ENCODE measurements at places on chromosomes 4 and X.

GRCh38 chr4:139560406-139561104, 4.5 kb upstream of the SETD7 start:
- no peak for DNase-seq

- DNase-seq: no peak
These were observed 86.2 kb upstream of the CBR4 start for GRCh38 chr4:169096221-169096620.

DNA sequence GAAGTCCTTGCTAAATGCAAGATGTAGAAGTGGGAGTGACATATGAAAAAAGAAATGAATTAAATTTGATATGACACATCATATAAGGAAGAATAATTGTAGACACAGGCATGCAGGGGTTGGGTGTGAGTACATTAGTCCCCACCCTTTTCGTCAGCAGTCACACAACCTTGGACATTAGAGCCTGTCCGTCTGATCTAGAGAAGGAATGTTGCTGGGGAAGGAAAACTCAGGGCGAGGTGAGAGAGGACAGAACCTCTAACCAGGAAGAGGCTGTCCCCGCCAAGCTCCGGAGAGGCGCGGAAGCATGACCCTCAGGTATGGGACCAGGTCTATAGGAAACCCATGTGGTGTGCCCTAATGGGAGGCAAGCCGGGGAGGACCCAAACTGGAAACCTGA, 102.1 kb downstream of the RELL1 start:
- DNase-seq: no peak

DNA sequence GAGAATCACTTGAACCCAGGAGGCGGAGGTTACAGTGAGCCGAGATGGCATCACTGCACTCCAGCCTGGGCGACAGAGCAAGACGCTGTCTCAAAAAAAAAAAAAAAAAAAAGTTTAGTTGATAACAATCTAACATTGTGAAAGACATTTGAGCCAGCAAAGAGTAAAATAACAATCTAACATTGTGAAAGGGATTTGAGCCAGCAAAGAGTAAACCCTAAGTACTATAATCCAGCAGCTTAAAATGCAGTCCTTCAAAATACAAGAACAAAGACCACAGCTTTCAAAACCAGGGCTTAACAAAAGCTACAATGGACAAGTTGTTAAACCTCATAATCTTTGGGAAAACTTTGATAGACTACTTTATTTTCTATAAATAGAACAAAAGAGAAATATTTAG, 16.9 kb downstream of the MFAP3L start:
- no peak for DNase-seq

GRCh38 chrX:12378253-12378652, 240.0 kb downstream of the FRMPD4 start:
- DNase-seq: no peak

- no peak for DNase-seq
These were observed 496.3 kb downstream of the PDGFC start for GRCh38 chr4:156475322-156475721.

DNA sequence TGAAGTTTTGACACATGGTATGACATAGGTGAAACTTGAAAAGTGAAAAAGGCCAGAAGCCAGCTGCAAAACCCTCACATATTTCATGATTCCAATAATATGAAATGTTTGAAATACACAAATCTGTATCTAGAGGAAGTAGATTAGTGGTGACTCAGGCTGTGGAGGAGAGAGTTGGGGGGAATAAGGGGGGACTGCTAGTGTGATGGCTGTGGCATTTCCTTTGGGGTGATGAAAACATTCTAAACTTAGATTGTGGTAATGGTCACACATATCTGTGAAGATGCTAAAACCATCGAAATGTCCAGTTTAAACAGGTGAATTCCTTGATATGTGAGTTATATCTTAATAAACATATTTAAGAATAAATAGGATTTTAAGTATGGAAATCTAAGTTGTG, 343.5 kb upstream of the SFRP2 start:
- no peak for DNase-seq
